Lung (tissue), 17 donors: ENCODE measurements at places on chromosomes 1 and 21. TPM values are rescaled to one million over a fixed set of nuclear protein-coding genes. Genes with fewer than 3 reads are reported as not detected.

Gene TMEM200B
- 6.0 TPM for total RNA-seq

Gene RAB3B
- 0.57 TPM for total RNA-seq

Gene HTR6
- total RNA-seq: not detected

Gene AGT
- 1.7 TPM for total RNA-seq

Gene SEC16B
- total RNA-seq: 1.3 TPM

Gene TP53BP2
- 60.7 TPM for total RNA-seq

Gene FCRL1
- total RNA-seq: 3.2 TPM

Gene HES4
- total RNA-seq: 13.5 TPM

Gene OR2AK2
- total RNA-seq: not detected

Gene SPRR2E
- total RNA-seq: not detected

Gene AMY1C
- 22.2 TPM for total RNA-seq

DNA sequence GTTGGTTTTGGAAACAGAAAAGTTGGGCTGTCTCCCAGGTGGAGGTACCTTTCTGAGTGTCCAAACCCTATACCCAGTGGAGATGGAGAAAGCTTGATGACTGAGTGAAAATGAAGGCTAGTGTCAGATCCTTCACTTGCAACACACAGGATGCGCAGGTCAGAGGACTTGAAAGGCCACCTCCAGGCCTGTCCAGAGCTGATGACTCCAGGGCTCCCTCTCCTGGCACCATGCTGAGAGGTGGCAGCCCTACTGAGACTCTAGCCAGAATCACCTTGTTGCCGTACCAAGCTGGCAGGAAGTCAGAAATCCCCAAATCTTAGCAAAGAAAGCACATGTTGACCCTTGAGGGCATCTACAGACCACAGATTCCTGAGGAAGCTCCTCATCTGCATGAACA lies 16.4 kb downstream of the KNCN start:
- DNase-seq: no peak

- DNase-seq: no peak
These were observed 73.3 kb upstream of the SOX13 start for GRCh38 chr1:203999618-204000017.

- DNase-seq: no peak
These were observed 308.8 kb downstream of the AJAP1 start for GRCh38 chr1:4963251-4963650.

GRCh38 chr1:110243146-110243545 lies 33.0 kb downstream of the KCNC4 start:
- no peak for DNase-seq

- no peak for DNase-seq
These were observed 46.5 kb downstream of the OMA1 start for GRCh38 chr1:58500043-58500442.

- DNase-seq: peak; percentile 69
These were observed 536.6 kb upstream of the USP24 start for GRCh38 chr1:55751776-55752175.

DNA sequence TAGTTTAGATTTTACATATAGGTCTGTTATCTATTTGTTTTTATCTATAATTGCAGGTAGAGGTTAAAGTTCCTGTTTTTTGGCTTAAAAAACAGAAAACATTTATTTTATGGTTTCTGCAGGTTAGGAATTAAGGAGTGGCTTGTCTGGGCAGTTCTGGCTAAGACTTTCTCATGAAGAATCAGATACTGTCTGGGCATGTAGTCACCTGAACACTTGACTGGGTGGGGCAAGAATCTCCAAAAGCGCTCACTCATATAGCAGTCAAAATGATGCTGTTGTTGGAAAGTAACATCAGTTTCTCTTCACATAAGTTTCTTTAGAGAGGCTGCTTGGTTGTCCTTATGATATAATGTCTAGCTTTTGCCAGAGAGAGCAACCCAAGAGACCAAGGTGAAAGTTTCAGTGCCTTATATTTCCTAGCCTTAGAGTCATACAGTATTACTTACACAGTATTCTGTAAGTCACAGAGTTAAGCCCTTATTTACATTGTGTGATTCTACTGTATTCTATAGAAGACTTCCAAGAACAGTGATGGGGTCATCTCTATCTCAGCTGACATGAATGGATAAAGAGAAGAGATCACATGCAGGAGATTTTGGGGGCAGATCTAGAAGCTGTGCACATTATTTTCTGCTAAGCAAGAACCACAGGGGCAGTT lies 125.4 kb upstream of the GPR52 start:
- no peak for DNase-seq

GRCh38 chr1:225437710-225438437 lies 10.0 kb upstream of the LBR start:
- DNase-seq: peak; percentile 62

GRCh38 chr1:115545791-115546733 lies 95.7 kb upstream of the VANGL1 start:
- DNase-seq: peak; percentile 52

DNA sequence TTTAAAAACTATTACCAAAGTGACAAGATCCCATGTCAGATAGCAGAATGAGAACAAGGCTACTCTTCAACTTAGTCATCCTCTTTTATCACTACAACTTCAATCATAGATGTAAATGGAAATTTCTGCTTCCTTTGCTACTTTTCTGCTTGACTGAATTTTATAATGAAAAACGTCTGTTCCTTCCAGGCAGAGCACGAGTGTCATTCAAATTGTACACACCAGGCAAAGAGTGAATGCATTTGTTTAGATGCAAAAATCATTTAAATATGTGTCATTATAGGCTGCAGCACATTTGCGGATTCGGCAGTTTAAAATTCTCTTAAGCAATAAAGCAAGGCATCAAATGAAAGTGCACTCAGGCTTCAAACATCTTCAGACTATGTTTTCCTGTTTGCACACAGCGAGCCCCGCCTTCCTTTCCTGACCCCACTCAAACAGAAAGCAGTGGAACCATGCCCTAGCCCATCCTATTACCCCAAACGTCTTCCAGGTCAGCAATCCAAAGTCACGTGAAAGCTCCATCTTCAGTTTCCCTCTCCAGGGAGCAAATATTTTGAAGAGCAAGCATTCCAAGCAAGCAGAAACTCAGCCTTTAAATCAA lies 99.6 kb downstream of the APP start:
- DNase-seq: peak; percentile 50

DNA sequence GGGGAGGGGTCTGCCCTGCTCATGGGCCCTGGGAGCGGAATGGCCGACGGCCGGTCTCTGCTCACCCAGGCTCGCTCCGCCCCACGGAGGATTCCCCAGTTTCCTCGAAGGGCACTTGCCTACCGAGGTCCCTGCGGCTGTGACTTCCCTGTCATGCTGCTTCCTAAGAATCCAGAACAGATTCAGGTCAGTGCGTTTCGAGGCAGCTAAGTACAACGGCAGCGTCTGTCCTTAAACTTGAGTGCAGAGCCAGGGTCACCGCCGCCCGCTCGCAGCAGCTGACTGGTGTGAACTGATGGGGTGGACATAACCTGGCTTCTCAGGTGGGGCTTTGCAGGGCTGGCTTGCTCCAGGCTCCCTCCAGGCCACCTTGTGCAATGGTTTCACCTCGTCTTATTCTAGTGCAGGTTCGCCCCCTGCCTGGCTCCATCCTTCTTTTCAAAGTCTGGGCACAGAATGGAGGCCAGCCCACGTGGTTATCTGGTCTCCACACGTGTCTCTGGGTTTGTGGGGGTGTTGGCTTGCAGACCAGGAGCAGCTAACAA lies 7.6 kb upstream of the C1orf174 start:
- no peak for DNase-seq

GRCh38 chr1:214364386-214364785 lies 83.4 kb downstream of the SMYD2 start:
- no peak for DNase-seq

GRCh38 chr1:101238031-101238628 lies 1.3 kb downstream of the S1PR1 start:
- no peak for DNase-seq

- peak; percentile 47 for DNase-seq
These were observed 62.7 kb downstream of the KAZN start for GRCh38 chr1:14661222-14661621.

DNA sequence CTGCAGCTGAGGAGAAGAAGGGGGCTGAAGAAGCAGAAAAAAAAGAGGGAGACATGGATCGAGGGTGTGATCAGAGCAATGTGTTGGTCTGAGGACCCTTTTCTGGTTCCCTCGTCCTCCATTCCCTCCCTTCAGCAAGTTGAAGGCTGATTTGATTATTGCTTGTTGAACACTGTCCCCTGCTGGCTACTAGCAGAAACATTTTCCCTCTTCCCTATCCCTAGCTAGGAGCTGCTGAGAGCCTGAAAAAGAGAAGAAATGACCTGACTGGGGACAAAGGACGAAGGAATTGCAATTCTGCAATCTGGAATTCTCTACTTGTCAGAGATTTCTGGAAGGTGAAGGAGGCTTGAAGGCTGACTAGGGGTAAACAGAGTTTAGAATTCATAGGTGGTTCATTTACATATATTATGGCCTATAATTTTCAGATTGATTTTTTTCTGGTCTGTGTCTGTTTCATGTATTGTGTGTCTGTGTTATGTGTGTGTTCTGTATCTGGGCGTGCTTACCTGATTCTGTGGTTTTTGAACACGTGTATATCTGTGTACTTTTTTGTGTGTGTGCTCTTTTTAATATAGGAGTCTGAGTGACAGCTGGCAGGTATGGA lies 9.8 kb downstream of the NHLH1 start:
- peak; percentile 55 for DNase-seq

DNA sequence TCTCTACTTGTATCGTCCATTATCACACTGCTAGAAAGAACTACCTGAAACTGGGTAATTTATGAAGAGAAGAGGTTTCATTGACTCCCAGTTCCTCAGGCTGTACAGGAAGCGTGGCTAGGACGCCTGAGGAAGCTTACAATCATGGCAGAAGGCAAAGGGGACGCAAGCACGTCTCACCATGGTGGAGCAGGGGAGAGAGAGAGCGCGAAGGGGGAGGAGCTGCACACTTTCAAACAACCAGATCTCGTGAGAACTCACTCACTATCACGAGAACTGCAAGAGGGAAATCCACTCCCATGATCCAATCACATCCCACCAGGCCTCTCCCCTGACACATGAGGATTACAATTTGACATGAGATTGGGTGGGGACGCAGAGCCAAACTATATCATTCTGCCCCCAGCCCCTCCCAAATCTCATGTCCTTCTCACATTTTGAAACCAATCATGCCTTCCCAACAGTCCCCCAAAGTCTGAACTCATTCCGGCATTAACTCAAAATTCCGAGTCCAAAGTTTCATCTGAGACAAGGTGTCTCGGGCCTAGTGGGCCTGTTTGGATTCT lies 8.0 kb downstream of the MMEL1 start:
- DNase-seq: no peak

GRCh38 chr1:116521186-116521585 lies 49.6 kb downstream of the CD58 start:
- no peak for DNase-seq

DNA sequence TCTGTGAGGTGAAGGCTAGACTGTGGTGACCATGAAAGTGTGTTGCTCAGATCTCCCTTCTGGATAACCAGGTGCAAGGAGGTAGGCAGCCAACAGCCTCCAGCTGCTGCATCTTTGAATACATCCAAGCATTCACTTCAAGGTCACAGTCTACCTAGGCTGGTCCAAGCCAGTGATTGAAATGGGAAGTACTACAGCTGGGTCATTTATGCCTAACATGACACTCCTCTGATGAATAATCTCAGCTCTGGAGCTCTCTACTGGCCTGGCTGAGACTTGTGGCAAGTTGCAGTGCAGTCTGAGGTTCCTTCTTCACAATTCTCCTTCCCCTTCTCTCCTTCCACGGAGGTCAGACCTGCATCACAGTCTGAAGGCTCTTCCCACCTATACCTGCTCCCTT lies 35.0 kb upstream of the ARHGAP29 start:
- DNase-seq: no peak

DNA sequence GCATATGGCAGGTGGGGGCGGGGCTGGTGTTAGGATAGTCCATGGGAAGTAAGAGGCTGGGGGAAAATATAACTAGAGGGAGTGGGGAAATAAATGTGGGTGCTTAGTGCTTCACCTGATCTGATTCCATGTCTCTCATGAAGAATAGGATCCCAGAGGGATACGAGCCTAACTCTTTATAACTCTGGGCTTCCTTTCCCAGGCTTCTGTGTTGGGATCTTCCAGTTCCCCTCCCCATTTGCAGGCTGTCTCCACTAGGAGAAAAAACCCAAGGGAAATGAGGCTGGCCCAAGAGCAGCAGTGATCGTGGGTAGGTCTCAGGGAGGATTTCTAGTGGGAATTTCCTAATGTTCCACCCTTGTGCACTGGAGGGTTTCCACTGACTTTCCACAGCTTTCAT lies 1.6 kb downstream of the KCNJ9 start:
- no peak for DNase-seq

DNA sequence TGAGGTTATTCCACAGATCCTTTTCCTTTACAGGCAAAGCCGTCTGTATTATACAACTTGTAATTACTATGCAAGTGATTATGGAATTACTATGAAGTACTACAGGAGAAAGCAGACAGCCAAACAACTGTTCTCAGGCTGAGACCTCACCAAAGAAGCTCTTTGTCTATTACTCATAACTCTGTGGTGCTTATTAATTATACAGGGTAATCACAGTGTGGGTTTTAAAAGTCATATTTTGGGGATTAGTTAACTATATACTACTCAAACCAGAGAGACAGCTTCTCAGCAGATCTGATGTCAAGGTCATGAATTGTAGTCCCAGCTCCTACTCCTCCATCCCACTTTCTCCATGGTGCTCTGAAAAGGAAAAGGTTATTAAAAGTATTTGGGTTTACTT lies 49.6 kb downstream of the CTTNBP2NL start:
- no peak for DNase-seq

DNA sequence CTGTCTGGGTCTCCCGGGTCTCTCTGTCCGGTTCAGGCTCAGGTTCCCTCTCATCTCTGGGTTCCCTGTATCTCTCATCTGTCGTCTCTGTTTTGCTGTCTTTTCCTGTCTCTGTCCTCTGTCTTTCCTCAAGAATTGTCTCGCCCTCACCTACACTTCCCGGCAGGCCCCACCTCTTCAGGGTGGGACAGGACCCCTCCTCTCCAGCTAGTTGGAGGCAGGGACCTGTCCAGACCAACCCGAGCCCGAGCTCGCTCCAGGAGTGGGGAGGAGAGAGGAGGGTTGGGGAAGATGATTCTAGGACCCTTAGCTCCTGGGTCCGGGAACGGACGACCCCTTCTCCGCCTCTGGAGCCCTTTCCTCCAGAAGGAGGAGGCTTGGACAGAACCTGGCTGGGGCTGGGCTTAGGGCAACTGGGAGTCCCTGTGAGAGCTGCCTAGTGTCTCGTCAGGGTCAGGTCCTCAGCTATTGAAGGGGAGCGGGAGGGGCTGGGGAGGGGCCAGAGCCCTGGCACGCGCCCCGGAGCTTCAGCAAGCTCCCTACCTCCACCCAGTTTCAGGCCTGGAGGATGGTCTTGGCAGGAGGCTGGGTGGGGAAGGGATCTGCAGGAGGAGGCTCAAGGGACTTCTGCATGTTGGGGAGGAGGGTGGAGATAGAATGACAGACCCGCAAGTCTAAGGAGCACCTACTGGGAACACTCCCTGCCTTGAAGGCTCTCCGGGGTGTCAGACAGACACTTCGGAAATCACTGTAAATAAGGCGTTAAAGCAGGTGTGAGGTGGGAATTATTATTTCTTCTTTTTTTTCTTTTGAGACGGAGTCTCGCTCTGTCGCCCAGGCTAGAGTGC lies 26.3 kb upstream of the EPB41 start:
- peak; percentile 33 for DNase-seq
